ENCODE measurements at places on chromosomes 2 and 18.

DNA sequence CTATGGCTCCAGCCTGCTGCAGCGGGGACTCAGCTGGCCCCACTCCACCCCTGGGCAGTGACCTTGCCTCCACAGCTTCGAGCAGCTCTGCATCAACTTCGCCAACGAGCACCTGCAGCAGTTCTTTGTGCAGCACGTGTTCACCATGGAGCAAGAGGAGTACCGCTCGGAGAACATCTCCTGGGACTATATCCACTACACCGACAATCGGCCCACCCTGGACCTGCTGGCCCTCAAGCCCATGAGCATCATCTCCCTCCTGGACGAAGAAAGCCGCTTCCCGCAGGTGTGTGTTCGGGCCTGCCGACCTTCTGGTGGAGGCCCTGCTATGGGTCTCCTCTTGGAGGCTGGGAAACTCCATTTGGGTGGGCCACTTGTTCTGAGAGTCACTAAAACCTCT, 48.6 kb downstream of the MYO7B start:
- DNase-seq: peak; percentile 28

- no peak for DNase-seq
Observed at GRCh38 chr18:23861805-23862470, 152.6 kb upstream of the TTC39C start.

DNA sequence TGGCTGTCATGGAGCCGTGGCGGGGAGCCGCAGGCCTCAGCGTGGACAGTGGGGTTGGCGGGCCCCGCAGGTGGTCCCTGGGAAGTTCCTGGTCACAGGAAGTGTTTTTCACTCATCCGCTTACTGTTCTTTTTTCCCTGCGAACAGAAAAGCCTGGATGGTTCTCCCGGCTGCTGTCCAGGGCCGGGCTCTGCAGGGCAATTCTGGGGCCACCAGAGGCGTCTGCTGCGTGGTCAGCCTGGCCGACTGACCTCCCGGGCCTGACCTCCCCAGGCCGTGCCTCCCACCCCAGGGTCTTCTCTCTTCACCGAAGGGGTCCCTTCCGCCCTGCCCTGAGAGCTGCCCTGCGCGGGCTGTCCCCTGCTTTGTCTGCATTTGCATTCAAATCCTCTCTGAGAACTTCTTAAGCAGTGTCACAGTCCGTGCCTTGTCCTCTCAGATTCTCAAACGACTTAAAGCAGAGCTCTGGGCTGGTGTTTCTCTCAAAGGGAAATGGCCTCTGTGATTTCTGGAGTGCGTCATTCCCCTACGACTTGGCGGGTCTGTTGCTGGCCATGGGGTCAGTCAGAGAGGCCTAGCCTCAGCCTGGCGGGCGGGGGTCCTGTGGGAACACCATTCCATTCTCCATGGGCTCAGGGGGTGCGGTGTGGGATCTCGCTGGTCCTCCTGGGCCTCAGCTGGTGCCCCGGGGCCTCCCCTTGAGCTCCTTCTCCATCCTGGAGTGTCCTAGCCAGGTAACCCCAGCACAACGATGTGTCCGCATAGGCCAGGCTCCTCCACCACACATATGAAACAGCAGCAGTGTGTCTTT, 38.3 kb downstream of the KLHL29 start:
- DNase-seq: peak; percentile 57

GRCh38 chr2:165864296-165864695, 70.2 kb upstream of the GALNT3 start:
- DNase-seq: no peak

DNA sequence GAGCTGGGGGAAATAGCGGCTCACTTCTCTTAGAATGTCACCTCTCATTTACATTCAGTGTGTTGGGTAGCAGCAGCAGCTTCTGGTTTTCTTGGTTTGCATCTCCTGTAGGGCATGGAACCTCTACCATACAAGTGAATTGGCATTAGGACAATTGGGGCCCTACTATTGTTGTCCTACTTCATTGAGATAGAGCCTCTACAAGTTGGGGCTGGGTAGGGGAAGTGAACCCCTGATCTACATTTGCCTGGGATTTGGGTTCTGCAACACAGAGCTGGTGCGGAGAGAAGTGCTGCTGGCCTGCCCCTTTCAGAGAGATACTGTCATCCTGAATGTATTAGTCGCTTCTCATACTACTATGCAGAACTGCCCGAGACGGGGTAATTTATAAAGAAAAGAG, 391.6 kb upstream of the HS6ST1 start:
- no peak for DNase-seq

GRCh38 chr2:241942416-241943208, 73.1 kb downstream of the RTP5 start:
- DNase-seq: peak; percentile 34
